CD4-positive, alpha-beta memory T cell (primary cell): ENCODE measurements at places on chromosomes 16 and 17. TPM values are rescaled to one million over a fixed set of nuclear protein-coding genes. Genes with fewer than 3 reads are reported as not detected.

GRCh38 chr16:77986011-77986740, 36.2 kb upstream of the CLEC3A start:
- no peak for DNase-seq

Gene PDILT
- total RNA-seq: not detected

- DNase-seq: no peak
Observed at GRCh38 chr17:68334393-68334792, 43.1 kb downstream of the ARSG start.

Gene GCSH
- total RNA-seq: 4.9 TPM

Gene TBL3
- total RNA-seq: 33.2 TPM

Gene MIF4GD
- 40.2 TPM for total RNA-seq

Gene PIRT
- total RNA-seq: not detected

Gene EFCAB5
- total RNA-seq: 4.7 TPM

DNA sequence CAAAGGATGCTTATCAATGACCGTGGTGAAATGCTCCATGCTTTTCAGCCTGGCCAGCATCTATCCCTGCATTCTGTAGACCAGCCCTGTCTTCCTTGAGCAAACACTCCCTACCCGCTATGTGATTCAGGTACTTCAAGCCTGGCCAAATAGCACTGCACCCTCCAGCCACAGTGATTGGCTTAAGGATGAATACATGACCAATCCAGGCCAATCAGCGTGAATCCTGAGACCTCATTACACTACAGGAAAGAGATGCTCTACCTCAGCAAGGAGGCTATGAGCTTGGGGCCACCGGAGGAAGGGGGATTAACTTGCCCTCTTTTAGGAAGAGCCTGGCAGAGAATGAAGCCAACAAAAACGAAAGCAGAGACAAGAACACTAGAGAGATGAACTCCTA, 162.5 kb downstream of the ZNF423 start:
- no peak for DNase-seq

DNA sequence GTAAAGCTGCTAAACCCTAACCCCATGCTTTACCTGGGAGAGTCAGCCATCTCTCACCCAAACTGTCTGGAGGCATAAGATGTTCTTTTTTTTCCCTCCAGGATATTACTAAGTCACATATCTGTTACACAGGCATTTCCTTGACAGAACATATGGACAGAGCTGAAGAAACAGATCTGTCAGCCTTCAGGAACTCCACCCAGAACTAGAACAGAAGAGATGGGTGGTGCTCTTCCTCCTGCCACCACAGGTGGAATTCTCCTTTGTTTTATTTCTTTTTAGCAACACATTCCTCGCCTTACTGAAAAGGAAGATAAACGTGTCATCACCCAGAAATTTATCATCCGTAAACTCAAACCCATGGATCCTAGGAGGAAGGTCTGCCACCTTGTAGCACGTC, 8.8 kb downstream of the MYCBPAP start:
- DNase-seq: no peak

- no peak for DNase-seq
Observed at GRCh38 chr17:37643869-37644268, 623 bp upstream of the DDX52 start.

DNA sequence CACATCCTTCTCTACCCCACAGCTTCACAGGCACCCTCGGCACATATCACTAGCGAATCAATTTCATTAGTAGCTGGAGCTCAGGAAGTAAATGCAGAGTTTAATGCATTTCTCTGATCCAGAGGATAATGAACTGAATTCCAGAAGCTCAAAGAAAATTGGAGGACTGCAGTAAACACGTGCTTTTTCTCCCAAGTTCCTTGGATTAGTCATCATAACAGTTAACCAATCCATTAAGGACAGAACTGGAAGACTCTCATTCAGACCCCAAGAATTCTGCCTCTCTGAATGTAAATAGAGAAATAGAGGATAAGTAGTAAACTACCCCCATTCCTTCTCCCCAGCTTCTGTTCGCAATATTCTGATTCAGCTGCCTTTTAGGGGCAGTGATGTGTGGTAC, 40.7 kb downstream of the DUSP14 start:
- no peak for DNase-seq

- peak; percentile 51 for DNase-seq
Observed at GRCh38 chr17:68057531-68057952, 22.0 kb downstream of the KPNA2 start.

- peak; percentile 67 for DNase-seq
Observed at GRCh38 chr17:2222901-2223616, 80.5 kb downstream of the SMG6 start.

GRCh38 chr16:77277141-77277540, 77.9 kb downstream of the SYCE1L start:
- DNase-seq: no peak

Gene NUPR1
- not detected for total RNA-seq

Gene PYDC1
- not detected for total RNA-seq

GRCh38 chr16:23755484-23755809, 621 bp downstream of the CHP2 start:
- DNase-seq: no peak

Gene TBC1D3E
- 0.17 TPM for total RNA-seq

DNA sequence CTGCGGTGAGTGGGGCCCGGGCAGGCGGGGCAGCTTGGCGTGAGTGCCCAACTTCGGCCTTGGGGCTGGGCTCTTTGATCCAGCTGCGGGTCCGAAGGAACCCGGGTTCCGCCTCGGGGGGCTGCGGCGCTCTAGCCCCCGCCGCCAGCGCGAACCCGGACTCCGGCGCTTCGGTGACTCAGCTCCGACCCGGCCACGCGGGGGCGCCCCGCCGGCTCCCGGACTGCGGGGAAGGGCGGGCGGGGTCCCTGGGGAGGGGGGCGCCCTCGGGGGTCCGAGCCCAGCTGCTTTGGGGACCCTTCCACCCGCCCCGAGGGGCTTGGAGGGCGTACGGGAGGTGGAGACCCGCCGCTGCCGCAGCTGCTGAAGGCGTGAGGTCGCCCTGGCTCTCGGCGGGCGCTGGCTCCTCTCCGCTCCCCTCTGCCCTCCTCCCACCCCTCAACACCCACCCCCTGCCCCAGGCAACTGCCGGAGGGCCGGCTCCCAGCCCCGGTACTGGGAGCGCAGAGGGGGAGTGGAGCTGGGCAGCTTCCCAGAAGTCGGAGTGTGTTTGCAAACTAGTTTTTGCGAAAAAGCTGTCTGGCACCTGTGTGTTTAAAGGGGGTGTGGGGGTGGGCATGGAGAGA, 516 bp downstream of the CPNE2 start:
- DNase-seq: no peak

DNA sequence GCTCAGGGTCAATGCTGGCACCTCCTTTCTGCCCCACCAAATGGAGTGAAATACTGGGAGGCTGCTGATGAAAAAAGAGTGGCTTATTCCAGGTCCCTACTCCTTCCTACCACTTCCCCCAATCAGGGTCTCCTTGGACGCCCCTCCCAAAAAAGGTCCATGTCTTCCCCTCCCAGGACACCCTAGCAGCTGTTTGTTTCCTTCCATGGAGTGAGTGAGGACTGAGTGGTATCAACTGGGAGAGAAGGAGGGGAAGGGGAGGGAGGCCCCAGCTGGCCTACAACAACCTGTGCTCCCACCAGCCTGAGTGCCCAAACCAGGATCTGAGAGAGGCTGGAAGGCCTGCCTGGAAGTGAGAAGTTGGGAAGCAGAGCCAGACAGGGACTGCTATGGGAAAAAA, 28.7 kb upstream of the NGFR start:
- no peak for DNase-seq

Gene MYOCD
- total RNA-seq: not detected

Gene MYH1
- not detected for total RNA-seq

DNA sequence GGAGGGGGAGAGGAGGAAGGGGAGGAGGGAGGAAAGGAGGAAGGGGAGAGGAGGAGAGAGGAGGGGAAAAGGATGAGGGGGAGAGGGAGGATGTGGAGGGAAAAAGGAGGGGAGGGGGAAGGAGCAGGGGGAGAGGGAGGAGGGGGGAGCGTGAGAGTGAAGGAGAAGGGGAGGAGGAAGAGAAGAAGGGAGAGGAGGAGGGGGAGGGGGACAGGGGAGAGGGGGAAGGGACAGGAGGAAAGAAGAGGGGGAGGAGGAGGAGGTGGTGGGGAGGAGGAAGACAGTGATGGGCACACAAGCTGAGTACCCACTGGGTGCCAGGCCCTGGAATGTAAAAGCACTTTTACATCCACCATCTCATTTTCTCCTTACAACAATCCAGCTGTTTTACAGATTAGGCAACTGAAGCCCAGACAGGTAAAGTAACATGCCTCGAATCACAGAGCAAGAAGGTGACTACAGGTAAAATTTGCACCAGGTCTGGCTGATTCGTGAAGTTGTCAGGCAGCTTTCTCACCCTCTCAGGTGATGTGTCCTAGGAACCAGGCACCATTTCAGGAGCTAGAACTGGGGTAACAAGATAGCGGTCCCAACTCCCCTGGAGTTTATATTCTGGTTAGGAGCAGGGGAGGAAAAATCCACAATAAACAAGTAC, 10.0 kb upstream of the LITAF start:
- DNase-seq: no peak

DNA sequence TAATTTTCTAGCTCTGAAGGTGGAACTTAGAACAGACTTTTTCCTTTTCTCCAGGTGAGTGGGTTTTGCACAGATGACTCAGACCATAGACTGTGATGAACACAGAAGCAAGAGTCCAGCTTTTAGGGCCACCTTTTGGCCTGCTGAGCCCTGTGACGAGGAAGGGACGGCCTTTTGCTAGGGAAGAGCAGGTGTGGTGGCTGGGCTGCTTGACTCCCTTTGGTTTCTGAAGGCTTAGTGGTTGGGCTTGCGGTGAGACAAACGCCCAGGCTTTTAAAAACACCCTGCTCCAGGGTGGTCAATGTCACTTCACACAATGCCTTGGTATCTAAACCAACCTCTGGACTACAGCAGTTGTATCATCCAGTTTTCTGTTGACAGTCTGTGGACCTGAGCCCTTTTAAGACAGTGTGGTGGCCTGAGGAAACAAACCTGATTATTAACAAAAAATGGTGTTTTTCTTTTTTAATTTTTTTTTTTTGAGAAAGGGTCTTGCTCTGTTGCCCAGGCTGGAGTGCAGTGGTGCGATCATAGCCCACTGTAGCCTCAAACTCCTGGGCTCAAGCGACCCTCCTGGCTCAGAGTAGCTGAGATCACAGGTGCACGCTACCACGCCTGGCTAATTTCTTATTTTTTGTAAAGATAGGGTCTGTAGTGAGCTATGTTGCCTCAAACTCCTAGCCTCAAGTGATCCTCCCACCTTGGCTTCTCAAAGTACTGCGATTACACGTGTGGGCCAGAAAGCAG, 134.0 kb downstream of the SNX29 start:
- no peak for DNase-seq

- DNase-seq: no peak
Observed at GRCh38 chr17:83179811-83180210, 100.4 kb downstream of the METRNL start.

Gene AANAT
- not detected for total RNA-seq

DNA sequence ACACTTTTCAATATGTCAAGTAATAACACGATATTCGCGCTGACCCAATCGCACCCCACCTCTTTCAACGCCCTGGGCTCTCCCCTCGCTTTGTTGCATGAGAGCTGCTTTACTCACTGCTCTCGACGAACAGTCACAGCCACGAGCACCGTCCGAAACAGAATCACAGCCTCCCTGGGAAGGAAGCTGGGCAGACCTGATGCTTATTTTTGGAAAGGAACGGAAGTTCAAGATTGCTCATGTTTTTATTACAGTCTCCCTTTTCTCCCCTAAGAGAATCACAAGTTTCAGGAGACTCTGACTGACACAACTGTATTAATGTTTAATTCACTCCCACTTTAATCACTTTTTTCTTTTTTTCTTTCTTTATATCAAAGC, 67.8 kb downstream of the ANKRD11 start:
- no peak for DNase-seq

DNA sequence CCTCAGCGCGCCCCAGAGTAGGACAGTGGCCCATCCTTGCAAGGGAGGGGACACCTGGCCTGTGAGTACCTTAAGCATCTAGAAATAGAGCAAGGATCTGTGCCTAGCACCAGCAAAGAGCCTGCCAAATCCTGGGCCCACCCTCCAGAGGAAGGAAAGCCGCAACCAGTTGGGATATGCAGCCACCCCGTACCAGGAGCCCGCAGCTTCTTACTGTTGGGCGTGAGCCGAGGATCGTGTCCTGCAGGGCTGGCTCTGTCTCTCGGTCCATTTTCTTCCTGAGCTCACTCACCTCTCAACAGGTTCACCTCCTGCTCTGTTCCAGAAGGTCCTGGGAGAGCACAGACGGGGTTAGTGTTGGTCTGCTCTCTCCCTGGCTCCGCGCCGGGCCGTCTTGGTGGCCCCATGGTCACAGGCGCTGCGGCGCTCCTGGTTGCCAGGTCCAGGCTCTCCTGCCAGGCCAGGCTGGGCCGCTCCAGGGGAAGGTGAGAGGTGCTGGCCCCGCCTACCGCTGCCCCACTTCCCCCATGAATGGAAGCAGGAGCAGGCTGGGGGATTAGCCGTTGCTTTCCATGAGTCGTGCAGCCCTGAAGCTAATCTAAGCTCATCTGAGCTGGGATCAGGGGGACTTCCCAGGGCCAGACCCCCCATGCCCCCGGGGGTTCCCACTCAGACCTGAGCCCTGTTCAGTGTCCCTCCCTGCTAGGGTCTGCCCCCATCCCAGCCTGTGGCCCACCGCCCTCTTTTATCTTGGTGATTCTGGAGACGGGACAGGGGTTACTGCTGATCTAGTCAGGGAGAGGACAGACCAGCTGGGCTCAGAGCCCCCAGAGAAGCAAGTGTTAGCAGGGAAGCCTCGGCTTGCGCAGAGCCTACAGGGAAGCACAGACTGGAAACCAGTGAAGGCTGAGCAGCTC, 12.7 kb downstream of the ENDOV start:
- no peak for DNase-seq

Gene MMP25
- total RNA-seq: 2.9 TPM

- peak; percentile 83 for DNase-seq
Observed at GRCh38 chr16:81632392-81633146, 146.5 kb upstream of the PLCG2 start.

GRCh38 chr17:74433421-74434121, 1.7 kb downstream of the GPRC5C start:
- DNase-seq: no peak

DNA sequence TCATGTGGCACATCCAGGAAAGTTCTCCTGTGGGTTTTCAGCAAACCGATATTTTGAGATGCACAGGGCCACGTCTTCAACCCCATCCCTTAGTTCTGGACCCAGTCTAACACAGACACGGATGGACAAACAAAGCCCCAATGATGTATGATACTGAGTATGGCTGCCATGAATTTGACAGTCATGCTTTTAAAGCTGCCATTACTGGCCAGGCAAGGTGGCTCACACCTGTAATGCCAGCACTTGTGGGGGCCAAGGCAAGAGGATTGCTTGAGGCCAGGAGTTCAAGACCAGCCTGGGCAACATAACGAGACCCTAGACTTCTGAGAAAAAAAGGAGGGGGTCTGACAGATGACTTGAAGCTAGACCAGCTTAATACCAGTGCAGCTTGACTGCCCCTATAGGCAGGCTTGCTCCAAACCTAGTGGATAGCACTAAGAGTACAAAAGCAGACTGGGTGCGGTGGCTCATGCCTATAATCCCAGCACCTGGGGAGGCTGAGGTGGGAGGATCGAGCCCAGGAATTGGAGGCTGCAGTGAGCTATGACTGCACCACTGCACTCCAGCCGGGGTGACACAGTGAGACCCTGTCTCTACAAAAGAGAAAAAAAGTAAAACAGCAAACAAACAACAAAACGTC, 10.8 kb upstream of the ZNF629 start:
- DNase-seq: no peak
